Renal cortex interstitium (tissue), 15 donors: ENCODE measurements at places on chromosomes 16 and 17.

- no peak for DNase-seq
Observed at GRCh38 chr17:82823004-82823403, 16.8 kb downstream of the ZNF750 start.

DNA sequence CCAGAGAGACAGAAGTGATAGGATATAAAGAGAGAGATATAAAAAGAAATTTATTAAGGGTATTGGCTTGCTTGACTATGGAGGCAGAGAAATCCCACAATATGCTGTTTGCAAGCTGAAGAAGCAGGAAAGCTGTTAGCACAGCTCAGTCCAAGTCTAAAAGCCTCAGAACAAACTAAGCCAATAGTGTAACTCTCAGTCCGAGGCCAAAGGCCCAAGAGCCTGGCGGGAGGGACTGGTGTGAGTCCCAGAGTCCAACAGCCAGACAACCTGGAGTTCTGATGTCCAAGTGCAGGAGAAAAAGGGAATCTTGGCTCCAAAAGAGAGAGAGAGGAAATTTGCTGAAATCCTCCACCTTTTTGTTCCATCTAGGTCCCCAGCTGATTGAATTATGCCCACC is 30.3 kb upstream of the NACA2 start:
- DNase-seq = no peak

GRCh38 chr16:75087375-75087979 is 29.1 kb downstream of the LDHD start:
- DNase-seq = no peak

GRCh38 chr17:69431835-69432234 is 17.3 kb downstream of the MAP2K6 start:
- DNase-seq = no peak

GRCh38 chr17:41631025-41631897 is 6.9 kb upstream of the KRT17 start:
- no peak for DNase-seq

- DNase-seq = no peak
Observed at GRCh38 chr17:40490289-40490853, 11.1 kb downstream of the TNS4 start.

- DNase-seq = no peak
Observed at GRCh38 chr17:21304091-21304490, 19.6 kb downstream of the MAP2K3 start.

DNA sequence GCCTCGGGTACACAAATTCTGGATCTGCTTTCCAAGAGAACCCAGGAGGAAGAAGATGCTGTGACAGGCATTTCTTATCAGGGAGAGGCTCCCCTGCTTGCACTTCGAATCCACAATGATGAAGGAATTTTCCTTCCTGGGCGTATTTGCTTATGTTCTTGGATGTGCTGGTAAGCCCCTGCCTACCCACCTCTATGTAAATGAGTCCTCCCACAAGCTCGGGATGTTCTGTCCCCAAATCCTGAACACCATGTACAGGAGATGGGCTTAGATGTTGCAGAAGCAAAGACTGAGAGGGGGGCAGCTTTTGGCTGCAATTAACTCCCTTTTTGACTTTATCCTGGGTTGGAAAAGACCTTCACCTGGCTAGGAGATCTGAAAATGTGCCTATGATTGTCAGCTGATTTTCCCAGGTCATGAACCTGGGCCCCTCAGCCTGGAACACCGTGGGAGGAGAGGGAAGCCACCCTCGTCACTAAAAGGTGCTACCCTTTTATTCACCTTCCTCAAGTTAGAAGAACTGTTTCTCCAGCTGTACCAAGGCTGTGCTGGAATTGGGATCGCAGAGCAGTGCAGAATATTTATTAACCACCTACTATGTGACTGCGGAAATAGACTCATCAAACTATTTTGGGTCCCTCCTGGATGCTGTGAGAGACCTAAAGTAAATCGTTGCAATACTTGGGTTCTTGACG is 150.1 kb downstream of the RBFOX1 start:
- no peak for DNase-seq

GRCh38 chr16:71339236-71340171 is 19.0 kb upstream of the CALB2 start:
- no peak for DNase-seq

GRCh38 chr17:74831444-74832146 is 28.1 kb downstream of the GRIN2C start:
- DNase-seq = peak; percentile 57

- DNase-seq = no peak
Observed at GRCh38 chr17:66146394-66146793, 45.5 kb downstream of the CEP112 start.

- no peak for DNase-seq
Observed at GRCh38 chr17:17851103-17852002, 14.6 kb upstream of the SREBF1 start.

GRCh38 chr16:19175492-19176262 is 7.6 kb downstream of the SYT17 start:
- no peak for DNase-seq

DNA sequence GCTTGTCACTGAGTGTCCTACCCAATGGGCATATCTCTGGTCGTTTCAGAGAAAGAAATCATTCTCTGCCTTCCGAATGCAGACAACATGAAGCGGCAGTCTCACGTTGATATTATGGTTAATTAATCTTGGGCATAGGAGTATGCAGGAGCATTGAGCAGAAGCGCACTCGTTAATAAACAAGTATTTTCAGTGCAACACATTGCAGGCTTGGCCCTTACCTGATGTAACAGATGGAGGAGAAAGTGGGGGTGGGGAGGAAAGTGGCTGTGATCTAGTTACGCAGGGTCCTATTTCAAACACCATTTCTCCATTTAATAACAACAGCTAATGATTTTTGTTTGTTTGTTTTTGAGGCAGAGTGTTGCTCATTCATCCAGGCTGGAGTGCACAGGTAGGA is 414.0 kb upstream of the RBFOX1 start:
- DNase-seq = no peak

GRCh38 chr16:67163999-67164558 is 466 bp upstream of the HSF4 start:
- no peak for DNase-seq

DNA sequence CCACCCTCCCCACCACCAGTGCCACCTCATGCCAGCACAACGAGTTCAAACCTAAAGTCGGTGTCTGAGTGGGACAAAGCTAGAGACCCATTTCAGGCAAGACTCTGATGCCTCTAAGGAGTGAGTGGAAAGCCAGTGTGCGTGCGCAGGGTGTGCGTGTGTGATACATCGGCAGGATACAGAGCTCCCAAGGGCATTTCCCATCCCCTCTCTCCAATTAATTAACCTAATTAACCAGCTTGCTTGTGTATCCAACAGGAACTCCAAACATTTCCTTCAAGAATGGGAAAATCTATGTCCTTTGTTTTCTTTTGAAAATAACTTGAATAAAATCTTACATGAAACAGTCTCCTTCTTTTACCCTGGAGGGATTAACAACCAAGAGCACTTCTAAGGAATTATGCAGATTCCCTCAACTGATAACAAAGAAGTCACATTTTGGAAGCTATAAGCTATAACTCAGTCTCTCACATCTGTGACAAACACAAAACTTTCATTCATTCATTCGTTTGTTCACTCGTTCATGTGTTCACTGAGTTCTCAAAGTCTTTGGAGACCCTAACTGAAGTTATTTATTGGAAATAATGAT is 9.9 kb downstream of the ATPAF2 start:
- no peak for DNase-seq

- DNase-seq = no peak
Observed at GRCh38 chr17:63495491-63495890, 18.6 kb downstream of the ACE start.

DNA sequence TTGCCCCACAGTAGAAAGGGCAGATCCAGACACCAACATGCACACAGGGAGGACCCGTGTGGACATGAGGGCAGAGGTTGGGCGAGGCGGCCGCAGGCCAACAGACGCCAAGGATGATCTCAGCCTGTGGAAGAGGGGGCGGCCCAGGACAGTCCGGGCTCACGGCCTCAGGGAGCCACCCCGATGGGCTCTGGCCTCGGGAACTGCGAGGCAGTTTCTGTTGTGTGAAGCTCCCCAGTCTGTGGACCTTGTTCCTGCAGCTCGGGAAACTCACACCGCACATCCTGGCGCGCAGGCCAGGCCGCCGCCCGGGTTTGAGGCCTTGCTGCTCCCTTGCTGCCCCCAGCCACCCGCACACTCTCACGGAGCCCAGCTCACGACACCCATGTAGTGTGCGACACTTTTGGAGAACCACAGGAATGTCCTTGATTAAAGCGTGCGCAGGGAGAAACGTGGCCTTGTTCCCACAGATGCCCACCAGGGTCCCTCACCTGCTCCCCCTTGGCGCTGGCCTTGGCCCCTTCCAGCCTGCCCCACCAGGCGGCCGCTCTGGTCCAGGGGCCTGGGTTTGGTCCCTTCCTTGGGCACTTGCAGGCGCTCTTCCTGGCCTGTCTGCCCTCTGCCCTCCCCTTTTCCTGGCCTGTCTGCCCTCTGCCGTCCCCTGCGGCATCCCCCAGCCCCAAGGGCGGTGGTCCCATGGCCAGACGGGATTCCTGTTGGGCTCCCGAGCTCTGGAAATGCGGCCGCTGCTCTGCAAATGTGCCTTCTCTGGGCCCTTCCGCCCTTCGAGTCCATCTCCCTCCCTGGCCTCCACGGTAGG is 9.3 kb upstream of the SLC38A10 start:
- DNase-seq = no peak

DNA sequence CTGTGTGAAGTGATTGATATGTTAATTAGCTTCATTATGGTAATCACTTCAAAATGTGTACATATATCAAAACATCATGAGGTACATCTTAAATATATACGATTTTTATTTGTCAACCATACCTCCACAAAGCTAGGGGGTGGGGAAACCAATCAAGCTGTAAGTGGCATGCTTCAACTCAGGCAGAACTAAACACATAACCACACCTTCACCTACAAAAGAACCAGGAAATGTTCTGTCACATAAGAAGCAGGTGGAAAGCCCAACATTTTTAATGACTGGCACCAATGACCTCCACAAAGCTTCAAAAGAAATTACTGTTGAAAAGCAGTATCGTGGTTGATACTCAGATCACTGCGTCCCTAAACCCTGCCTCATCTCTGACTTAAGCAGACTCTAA is 867.7 kb upstream of the EEF2KMT start:
- no peak for DNase-seq

DNA sequence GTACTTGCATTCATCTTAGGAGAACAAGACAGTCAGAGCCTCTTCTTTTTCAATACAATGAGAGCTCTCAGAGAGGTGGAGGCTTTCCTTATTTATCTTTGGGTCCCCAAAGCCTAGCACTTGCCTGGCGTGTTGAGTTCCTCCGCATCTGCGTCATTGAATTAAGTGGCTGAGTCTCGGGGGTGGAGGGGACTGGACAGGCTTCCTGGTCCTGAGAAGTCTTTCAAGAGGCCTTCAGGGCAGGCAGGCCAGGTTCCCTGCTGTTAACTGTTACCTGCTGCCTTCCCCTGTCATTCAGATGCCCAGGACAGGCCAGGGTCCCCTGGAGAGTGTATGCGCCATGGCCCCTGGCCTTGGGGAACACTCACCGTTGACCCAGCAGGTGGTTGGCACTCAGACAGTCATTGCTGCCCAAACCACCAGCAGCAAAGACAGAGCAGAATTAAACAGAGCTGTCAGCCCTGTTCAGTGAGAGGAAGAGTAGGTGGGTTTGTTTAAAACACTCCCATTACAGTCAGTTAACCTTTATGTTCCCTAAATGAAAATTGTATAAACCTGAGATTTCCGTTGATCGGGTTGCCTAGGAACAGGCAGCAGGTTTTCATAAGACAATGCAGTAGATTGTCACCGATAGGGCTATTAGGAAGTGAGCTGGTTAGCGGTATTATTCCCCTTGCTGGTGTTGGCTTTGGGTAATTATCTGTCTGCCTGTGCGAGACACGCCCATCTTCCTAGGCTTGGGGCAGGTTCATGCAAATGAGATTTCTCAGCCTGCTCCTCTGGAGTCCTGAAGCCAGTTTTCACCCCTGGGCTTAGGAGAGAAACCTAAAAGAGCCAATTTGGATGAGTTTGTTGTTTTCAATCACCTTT is 132.7 kb downstream of the CCDC182 start:
- no peak for DNase-seq

DNA sequence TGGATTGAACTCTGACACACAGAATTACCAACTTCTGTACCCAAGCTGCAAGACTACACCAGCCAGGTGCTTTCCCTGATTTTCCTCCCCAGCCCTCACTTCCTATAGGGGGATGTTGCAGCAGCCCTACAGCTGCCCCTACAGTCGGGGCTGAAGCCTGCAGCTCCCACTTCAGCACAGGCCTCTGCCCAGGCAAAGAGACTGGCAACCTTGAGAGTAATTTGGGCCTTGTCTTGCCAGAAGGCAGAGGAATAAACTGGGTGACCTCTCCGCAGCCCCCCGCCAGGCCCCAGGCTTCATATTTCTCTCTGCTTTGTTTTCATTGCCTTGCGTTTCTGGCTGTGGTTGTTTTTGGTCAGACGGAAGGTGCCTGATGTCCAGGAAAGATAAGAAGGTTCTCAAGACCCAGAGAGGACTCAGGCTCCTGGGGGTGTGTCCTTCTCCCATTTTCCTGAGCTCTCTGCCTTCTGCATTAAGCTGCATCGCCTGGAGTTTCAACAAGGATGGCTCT is 32.0 kb downstream of the SLC6A4 start:
- DNase-seq = no peak
